ENCODE measurements at places on chromosomes 13 and 19. TPM values are rescaled to one million over a fixed set of nuclear protein-coding genes. Genes with fewer than 3 reads are reported as not detected.

DNA sequence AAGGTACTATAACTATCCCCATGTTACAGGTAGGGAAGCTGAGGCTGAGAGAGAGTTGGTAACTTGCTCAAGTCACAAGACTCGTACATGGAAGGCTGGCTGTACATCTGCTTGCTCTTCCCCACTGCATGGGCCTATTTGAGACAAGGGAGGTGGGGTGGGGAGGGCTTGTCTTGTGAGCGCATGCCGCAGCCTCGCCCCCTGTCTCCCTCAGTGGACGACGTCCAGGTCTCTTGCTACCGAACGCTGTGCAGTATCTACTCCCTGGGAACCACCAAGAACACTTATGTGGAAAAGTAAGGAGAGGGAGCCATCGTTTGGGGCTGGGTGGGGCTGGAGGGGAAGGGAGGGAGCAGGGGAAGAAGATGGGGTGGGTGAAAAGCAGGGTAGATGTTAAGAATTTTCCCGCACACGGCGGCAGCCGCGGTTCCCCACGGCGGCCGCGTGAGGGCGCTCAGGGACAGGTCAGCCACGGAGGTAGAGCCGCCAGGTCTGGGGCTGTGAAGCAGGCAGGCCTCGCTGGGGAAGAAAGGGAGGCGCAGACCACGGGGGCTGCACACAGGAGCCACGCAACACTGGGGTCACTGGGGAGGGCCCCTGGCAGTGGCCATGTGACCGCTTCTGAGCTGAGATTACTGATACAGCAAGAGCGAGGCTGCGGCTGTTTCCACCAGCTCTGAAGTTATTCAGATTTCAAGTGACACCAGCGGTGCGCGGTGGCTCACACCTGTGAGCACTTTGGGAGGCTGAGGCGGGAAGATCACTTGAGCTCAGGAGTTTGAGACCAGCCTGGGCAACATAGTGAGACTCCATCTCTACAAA is 81.5 kb downstream of the RYR1 start:
- no peak for DNase-seq

DNA sequence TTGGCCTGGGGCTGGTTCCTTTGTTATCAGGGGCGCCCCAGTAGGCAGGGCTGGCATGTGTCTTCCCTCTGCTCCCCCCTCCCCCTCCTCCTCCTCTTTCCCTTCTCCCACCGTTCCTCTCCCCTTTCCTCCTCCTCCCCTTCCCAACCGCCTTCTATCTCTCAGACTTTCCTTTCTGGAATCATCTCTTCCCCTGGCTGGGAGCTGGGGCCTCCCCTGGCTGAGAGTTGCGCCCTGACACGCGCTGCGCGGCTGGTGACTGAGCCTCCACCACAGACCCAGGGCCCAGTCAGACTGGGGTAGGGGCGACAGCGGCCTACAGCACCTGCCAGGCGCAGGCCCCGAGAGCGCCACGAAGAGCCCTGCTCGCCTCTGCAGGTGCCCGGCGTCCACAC is 2.8 kb downstream of the PNMA8B start:
- DNase-seq = no peak

Gene BEST2
- total RNA-seq = not detected

- DNase-seq = no peak
Measured at GRCh38 chr13:70324519-70324918, 216.3 kb upstream of the KLHL1 start.

DNA sequence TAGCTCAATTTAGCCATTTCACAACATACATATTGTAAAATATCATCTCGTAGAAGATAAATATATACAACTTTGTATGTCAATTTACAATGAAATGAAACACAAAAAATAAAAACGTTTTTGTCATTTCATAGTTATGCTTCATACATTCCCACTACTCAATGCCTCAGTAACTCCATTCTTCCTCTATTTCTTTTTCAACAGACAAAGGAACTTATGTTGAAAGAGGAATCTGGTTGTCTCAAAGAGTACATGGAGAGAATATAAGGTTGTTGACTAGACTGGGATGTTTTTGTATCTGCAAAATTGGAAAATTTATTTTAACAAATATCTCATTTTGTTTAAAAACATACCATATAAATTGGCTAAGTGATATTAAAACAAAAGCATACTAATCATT is 12.8 kb downstream of the KCTD12 start:
- no peak for DNase-seq

DNA sequence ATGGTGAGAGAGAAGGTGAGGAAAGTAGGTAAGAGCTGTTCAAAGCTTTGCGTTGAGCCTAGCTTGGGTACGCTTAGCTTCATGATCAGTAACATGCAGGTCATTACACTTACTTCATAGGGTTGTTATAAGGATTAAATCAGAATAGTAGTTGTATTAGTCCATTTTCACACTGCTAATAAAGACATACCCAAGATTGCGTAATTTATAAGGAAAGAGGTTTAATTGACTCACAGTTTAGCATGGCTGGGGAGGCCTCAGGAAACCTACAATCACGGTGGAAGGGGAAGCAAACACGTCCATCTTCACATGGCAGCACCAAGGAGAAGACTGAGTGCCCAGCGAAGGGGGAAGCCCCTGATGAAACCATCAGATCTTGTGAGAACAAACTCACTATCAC is 21.9 kb downstream of the GPALPP1 start:
- DNase-seq = no peak

Measured in breast epithelium (tissue), 4 donors.